ENCODE measurements at places on chromosomes 16 and 17.

DNA sequence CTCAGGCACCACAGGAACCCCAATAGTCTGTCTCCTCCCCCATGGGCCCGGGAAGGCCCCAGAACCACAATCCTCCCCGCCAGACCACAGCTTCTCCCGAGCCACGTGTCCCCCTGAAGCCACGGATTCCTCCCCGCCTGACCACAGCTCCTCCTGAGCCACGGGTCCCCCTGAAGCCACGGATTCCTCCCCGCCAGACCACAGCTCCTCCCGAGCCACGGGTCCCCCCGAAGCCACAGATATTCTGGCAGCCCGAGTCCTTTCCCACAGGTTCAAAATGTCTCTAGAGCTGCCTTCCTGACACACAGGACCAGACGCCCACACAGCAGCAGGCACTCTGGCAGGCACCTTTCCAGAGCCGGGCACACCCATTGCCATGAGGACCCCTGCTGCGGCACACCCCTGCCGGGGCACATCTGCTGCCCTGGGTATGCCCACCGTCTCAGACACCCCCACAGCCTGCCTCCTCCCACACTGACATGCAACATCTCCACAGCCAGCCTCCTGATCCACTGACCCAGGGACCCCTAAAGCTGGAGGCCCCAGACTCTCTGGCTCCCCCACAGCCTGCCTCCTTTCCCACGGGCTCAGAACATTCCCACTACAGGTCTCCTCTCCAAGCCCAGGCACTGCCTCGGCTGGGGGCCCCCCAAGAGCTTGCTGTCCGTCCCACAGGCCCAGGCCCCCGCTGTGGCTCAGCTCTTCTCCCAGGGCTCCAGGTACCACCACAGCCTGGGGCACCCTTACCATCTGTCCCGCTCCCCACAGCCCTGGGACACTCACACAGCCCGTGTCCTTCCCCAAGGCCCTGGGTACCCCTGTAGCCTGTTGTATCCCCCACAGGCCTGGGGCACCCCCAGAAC, 2.2 kb downstream of the KIAA0753 start:
- no peak for DNase-seq

DNA sequence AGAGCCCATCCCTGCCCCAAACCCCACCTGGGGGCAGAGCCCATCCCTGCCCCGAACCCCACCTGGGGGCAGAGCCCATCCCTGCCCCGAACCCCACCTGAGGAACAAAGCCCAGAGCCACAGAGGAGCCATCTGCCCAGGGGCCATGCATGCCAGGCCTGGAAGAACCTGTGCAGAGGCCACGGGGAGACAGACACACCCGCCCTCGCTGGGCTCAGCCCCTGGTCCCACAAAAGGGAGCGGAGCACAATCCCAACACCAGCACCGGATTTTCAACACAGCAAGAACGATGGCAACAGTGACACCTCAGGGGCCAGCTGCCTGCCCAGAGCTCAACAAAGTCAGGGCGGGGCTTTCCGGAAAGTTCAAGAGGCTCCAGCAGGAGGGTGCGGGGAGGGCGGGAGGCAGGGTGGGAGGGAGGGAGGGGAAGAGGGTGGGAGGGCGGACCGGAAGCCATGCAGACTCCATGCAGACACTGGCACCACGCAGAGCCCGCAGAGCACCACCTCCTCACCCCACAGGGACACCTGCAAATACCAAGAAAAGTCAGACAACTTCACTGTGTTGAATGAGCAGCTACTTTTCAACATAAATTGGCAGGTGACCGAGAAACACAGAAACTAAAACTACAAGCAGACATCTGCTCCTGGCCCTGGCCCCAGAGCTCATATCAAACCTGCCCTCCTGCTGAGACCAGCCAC, 27.9 kb upstream of the C16orf95 start:
- no peak for DNase-seq

DNA sequence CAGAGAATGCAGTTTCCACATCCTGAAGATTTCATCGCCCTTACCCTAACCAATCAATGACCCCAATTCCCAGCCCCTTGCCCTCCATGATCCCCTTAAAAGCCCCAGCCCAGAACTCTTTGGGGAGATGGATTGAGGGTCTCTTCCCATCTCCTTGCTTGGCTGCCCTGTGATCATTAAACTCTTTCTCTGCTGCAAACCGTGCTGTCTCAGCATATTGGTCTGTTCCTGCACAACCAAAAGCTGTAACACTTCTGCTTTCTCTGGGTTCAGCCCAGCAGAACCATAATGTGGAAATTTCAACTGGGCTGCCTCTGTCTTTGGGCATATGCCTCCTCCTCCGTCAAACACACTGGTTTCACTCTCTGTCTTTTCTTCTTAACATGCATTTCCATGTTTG, 67.0 kb upstream of the NLRP1 start:
- DNase-seq: no peak

- no peak for DNase-seq
Measured at GRCh38 chr16:89166696-89167424, 4.7 kb upstream of the CDH15 start.

DNA sequence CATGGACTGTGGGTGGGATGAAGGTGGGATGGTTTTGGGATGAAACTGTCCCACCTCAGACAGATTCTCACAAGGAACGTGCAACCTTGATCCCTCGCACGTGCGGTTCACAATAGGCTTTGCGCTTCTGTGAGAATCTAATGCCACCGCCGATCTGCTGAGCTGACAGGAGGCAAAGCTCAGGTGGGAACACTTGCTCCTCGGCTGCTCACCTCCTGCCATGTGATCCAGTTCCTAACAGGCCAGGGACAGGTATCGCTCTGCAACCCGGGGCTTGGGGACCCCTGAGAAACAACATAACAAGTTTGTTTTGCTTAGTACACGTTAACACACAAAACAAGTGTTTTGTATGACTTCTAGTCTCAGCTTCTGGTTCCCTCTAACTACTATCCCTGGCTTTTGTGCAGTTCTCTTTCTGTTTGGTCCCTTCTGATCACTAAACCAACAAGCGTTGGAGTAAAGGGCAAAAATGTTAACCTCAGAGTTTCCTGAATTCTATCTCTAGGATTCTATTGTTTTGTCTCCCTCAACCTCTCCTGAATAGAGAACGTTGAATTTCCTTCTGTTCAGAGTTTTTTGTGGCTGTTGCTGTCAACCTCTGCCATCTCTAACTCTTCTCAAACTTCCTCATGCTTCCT, 7.8 kb upstream of the KRTAP3-1 start:
- no peak for DNase-seq

DNA sequence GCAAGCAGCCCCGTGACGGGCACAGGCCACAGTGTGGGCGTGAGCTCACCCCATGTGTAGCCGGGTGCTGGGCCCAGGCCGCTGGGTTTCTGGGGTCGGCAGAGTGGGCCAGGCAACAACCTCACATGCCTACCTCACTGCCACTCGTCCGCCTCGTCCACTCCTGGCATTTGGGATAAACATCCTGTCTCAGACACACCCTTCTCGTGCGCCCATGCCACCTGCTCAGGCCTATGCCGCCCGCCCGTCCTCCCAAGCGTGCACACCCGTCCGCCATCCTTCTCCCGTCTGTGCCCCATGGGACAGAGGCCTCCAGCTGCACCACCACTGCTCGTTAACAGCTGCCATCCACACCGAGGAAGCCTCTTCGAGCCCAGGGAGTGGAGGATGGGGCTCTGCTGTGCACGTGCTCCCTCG, 64.3 kb downstream of the KLHDC4 start:
- DNase-seq: no peak

DNA sequence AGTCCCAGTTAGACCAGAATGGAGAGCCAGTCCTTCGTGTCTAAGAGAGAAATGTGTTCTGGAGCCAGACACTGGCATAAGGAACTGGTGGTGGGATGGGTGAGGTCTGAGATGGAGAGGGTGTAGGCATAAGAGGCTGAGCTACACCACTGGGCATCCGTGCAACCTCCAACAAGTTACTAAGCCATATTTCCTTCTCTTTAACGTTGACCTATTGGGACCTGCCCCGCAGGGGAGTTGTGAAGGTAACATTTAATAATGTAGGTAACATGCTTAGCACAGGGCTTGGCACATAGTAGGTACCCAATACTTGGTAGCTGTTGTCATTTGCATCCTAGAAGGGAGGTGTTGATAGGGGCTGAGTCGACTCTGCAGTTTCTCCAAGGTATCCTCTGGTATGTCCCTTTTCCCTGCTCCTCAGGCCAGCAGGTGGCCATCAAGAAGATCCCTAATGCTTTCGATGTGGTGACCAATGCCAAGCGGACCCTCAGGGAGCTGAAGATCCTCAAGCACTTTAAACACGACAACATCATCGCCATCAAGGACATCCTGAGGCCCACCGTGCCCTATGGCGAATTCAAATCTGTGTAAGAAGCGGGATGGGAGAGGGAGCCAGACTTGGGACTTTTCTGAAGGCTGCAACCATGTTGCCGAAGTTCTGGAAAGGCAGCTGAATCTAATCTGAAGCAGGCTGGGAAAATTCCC, 1.2 kb downstream of the MAPK7 start:
- no peak for DNase-seq

DNA sequence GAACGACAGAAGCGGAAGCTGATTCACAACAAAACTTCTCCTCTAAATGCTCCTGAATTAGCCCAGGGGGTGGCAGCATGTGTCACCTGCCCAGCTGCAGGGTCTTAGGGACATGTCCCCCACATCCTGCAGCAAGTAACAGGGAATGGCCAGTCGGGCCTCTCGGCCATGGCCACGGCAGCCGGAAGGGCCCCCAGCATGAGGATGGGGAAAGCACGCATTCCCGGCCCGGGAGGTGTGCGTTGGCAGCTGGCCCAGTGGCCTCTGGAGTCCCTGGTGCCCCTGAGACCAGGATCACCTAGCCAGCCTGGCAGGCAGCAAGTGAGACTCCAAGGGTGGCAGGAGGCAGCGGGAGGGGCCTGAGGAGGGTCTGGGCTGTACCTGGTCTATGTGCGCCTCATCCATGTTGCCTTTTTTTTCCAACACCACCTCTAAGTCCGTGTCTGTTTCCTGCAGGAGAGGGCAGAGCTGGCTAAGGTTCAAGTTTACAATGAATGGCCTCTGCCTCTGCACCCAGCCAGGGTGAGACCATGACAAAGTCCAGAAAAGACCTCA, 7.0 kb downstream of the KNOP1 start:
- DNase-seq: no peak

DNA sequence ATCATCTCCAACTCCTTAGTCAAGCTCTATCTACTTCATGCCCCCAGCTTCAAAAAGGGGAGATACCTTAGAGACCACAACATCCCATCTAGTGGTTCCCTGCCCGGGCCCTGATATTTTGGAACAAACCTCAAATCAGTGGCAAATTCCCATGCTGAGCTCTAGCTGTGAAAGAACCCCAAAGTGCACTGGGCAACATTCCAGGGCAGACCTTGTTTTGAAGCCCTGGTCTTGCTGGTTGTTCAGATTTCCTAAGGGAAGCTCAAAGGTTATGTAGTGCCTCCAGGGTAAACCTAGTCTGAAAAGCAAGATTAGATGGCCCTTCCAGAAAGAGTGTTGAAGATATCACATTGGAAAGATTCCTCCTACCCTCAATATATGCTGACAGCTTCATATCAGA, 16.3 kb downstream of the FAM117A start:
- DNase-seq: no peak

DNA sequence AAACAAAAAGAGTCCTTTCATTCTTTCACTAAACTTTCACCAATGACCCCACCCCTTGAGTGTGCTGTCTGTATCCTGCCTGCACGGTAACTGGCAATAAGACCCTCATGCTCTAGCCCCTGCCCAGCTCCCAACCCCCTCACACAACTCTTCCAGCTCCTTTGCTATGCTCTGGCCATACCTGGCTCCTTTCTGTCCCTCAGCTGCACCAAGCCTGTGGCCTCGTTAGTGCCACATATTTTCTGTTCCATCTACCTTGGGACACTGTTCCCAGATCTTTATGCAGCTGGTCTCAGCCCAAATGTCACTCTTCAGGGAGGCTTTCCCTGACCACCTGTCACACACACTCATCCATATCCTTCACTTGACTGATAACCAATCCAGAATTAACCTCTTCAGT, 47.3 kb downstream of the C16orf82 start:
- DNase-seq: no peak
